ENCODE measurements at places on chromosomes 3 and 15.

- no peak for DNase-seq
Measured at GRCh38 chr15:71133747-71134472, 18.6 kb downstream of the THSD4 start.

DNA sequence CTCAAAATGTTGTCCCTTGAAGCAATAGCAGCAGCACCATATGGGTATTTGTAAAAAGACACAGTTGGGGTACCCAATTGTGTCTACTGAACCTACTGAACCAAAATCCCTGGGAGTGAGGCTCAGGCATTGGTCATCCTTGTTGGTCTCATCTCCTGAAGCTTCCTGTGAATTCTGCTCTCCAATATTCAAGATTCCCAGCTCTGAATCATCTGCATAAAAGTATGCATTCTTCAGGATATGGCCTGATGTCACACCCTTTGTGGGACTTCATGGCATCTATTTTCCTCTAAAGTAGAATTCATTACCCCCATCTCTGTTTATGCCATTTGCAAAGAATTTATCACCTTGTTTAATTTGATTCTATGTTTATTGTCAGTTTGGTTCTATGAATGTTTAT, 13.3 kb upstream of the PTX3 start:
- DNase-seq = no peak

DNA sequence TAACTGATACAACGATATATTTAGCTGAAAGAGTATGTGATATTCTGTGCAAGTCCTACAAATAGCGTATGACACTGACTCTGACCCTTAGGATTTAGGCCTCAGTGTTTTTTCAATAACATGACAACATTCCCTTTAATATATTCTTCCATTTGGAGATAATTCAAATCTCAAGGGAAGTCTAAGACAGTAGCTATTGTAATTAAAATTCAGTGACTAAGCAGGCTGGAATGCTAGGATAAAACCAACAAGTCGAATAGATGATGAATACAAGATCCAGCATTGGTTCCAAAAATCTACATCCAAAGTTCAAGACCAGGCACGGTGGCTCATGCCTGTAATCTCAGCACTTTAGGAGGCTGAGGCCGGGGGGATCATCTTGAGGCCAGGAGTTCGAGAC, 56.2 kb downstream of the QTRT2 start:
- no peak for DNase-seq

- no peak for DNase-seq
Measured at GRCh38 chr3:166864473-166865467, 515.3 kb downstream of the ZBBX start.

DNA sequence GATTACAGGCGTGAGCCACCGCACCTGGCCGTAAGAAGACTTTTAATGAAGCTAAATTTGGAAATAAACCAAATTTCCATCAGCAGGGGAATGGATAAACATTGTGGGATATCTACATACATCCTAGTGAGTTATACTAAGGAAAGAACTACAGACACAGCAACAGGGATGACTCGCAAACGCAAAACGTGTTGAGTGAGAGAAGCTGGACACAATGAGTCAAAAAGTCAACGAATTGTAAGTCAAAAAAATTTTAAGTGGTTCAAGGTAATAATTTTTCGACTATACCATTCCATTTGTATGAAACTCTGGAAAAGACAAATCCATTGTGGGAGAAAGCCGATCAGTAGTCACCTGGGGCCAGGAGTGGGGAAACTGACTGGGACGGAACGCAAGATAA, 19.9 kb downstream of the PLA2G4F start:
- DNase-seq = no peak

DNA sequence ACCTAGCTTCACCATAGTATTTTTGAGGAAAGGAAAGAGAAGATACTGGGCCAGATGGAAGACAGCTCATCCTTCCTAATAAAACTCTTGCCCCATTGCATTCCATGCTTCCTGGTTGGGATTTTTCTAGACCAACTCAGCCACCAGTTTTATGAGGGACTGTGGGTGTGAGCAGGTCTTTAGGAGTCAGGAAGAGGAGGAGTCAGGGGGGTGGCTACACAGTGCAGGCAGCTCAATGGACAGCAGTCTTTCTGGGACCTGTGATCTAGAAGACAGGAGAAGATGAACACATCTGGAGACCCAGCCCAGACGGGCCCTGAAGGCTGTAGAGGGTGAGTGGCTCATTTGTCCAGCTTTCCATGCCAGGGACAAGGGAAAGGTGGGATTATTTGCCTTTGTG, at the start of gene NOX5:
NOX5 (plus strand) TSS at position 242 of the 400 bp plus-strand sequence; CDS start at position 283, 41 bp downstream.
- DNase-seq = no peak

DNA sequence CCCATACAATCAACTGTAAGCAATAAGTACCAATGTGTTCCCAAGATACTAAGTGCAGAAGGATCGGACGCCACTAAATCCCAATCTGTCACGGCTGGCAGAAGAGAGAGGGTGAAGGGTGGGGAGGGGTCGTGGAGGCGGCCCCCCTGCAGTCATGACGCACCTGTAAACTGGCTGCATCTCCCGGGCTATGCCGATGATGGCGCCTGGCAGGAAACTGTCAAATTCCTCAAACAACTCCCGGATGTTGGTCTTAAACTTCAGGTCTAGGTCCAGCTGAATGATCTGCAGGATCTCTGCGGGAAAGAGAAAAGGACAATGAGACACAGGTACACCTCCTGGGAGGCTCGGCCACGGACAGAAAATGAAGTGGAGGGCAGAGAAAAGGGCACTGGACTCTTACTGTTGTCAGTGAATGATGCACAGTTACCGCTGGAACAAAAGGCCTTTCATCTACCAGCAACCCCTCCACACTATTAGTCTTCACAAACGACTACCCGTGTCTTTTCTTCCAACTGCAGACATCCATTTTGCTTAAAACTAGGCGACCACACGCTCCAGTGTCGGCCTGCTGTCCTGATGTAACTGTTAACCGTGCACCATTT, 114.6 kb downstream of the XXYLT1 start:
- no peak for DNase-seq

- no peak for DNase-seq
Measured at GRCh38 chr15:98433346-98433745, 215.0 kb upstream of the IGF1R start.

DNA sequence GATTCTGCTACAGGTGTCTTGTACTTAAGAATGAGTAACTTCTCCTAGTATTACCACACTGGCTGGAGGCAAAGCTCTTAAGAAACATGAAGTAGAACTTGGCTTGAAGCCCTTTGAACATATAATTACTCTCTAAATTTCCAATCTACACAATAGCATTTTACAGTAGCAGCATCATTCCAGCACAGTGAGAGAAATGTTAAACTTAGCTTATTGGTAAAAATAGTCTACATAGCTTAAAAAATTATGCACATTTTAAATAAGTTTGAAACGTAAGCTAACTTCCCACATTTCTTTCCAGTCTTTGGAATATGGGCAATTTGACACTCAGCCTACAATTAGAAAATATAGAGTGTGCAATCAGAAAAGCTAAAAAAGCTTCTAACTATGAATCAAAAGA, 32.8 kb upstream of the TOP2B start:
- no peak for DNase-seq

GRCh38 chr3:150348500-150348899, 59.6 kb upstream of the TSC22D2 start:
- DNase-seq = peak; percentile 64

DNA sequence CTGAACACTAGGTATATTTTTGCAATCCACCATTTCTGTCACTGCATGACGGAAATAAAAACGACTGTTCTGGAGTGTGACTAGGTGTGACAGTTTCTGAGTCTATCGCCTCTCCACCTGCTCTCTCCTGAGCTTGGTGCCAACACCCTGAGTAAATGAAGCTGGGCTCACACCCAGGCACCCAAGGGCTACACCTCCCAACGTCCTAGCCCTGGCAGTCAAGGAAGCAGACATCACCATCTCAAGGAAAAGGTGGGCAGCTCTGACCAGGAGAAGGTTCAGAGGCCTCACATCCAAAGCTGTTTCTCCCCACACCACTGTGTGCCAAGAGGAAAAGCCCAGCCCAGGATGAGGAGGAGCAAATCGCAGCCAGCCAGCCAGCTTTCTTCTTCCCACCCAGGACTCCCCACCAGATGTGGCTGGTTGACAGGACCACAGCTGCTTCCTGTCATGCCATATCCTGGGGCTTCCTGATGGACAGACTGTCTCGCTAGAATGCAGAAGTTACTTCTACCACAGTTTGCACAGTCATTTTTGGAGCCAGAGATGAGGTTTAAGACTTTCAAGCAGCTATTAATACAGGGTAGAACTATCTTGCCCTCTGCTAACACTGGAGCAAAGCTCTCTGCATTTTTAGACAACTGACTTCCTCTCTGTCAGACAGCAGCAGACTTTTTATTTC, 3.3 kb downstream of the SCAMP2 start:
- DNase-seq = no peak

GRCh38 chr3:172287937-172288477, 160.2 kb downstream of the GHSR start:
- DNase-seq = no peak

DNA sequence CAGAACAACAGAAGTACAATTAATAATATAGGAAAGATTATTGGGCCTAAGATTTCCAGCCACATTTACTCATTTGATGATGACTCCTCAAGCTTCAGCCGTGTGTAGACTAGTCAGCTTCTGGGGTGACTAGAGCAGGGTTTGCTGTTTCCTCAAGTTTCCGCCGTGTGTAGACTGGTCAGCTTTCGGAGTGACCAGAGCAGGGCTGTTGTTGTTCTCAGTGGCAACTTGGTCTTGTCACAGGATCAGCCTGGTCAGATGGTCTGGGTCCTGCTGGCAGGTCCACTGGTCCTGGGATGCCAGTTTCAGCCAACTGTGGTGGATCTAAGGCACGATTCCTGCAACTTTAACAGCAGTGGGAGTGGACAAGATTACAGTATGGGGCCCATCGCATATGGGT, 21.8 kb upstream of the NOX5 start:
- DNase-seq = no peak

- no peak for DNase-seq
Measured at GRCh38 chr3:30970183-30970582, 75.7 kb upstream of the GADL1 start.

GRCh38 chr3:155335724-155336354, 42.4 kb upstream of the STRIT1 start:
- no peak for DNase-seq

DNA sequence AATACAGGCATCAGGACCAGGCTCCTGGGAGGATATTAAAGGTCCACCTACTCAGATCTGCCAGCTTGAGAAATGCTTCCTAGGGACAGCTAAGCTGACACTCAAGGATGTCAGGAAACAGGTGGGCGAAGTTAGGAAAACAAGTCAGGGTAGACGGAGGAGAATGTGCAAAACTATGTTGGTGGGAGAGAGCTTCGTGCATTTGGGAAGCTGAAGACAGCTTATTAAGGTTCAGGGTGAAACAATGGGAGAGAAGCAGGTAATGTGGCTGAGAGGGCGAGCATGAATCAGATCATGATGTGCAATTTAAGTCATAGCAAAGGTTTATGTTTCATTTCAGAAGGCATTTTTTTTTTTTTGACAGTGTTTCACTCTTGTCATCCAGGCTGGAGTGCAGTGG, 297.2 kb upstream of the ATP10A start:
- DNase-seq = no peak

DNA sequence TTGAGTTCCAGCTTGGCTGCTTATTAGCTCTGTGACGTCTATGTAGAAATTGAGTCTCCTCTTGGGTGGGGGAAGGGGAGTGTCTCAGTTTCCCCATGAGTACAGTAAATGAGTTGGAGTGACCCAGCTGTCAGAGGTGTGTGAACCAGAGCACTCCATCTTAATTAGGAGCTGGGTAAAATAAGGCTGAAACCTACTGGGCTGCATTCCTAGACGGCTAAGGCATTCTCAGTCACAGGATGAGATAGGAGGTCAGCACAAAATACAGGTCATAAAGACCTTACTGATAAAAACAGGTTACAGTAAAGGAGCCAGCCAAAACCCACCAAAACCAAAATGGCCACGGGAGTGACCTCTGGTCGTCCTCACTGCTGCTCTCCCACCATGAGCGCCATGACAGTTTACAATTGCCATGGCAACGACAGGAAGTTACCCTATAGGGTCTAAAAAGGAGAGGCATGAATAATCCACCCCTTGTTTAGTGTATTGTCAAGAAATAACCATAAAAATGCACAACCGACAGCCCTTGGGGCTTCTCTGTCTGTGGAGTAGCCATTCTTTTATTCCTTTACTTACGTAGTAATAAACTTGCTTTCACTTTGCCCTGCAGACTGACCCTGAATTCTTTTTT, 222.4 kb downstream of the CACNA2D3 start:
- no peak for DNase-seq

GRCh38 chr3:160812304-160812703, 56.3 kb downstream of the PPM1L start:
- DNase-seq = no peak

DNA sequence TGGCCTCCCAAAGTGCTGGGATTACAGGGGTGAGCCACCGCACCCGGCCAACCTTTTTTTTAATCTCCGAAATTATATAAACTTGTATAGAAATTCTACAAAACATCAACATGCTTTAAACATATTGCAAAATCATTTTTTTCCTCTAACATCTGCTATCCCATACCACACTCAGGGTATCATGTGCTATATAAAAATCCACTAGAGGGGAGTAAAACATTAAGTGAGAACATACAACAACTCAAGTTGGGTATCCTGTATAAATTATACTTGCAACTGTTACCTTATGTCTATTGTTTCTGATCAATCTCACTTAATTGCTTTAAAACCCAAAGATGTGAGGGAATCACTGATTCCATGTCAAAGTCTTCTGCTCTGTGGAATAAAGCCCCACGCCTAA, 71.9 kb upstream of the FBN1 start:
- DNase-seq = no peak

DNA sequence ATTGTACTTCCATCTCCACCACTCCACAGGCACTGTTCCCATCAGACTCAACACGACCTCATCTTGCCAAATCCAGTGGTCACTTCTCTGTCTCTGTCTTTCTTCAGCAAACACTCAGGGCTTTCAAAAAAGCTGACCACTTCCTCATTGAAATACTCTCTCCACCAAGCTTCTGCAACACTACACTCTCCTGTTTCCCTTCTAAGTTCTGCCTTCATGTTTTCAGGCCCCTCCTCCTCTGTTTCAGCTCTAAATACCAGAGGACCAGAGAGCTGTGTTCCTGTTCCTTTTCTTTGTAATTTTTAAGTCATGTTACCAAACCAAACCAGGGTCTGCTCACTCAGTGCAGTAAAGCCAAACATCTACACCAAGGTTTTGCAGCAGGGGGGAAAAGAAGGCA, 33.8 kb upstream of the ACP3 start:
- no peak for DNase-seq

DNA sequence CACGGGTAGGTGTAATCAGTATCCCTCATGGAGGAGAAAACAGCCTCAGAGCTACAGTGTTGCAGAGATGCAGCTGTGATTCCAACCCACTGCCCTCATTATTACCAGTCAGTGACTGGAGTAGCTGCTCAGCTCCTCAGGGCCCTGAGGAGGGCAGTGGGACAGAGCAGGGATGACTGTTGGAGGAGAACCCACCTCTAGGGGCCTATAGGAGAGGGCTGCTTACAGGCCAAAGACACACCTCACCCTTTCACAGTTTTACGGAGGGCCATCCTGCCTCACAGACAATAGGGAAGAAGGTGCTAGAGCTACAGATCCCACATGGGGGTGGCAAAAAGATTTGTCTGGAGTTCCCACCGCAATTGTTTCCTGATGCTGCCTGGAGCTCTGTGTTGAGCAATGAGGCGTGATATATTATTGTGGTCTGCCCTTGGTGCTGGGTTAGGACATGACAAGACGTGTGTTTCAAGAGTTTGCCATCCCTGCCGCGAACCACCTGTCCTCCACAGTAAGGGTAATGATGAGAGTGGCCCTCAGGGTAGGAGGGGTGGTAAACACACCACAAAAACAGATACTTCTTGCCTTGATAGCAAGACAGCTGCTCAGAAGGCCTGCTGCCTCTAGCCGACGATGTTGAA, 140.5 kb upstream of the TPM1 start:
- DNase-seq = peak; percentile 84

GRCh38 chr15:63349156-63349555, 32.5 kb downstream of the CA12 start:
- no peak for DNase-seq
